Activated B cell treated with CpG ODN at 0.5 μM for 24 hours (primary cell): ENCODE measurements at places on chromosomes 3 and 15. TPM values are rescaled to one million over a fixed set of nuclear protein-coding genes. Genes with fewer than 3 reads are reported as not detected.

The PRICKLE2 gene
- total RNA-seq: 0.33 and 1.2 TPM in 2 replicates

The MON1A gene
- 6.3 and 7.1 TPM in 2 replicates for total RNA-seq

GRCh38 chr3:157261000-157261399 lies 101.1 kb upstream of the CCNL1 start:
- H3K27me3 ChIP-seq: no peaks in the 10 kb centered on the region
- H3K4me1 ChIP-seq: no peaks in the 10 kb centered on the region
- H3K4me3 ChIP-seq: no peak overlapping the region

DNA sequence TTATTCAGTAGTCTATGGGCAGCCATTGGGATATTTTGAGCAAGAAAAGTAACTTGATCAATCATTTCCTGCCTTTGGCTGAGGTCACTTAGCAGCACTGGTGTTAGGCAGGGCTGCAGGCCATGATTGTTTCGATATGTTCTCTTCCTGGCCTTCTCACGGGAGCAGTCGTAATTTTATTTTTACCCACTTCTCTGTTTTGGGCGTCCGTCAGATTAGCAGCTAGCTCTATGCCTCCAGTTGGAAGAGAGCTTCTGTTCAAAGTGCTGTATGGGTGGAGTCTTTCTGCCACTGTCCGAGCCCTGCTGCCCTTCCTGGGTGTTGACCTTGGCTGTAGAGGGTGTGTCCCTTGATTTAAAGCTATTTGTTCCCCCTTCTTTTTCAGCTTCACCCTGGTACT lies 123.4 kb upstream of the ROPN1 start:
- peaks cover 13% of the 10 kb centered on the region for H3K27me3 ChIP-seq
- no peak overlapping the region for H3K27ac ChIP-seq
- H3K36me3 ChIP-seq: no peaks in the 10 kb centered on the region

DNA sequence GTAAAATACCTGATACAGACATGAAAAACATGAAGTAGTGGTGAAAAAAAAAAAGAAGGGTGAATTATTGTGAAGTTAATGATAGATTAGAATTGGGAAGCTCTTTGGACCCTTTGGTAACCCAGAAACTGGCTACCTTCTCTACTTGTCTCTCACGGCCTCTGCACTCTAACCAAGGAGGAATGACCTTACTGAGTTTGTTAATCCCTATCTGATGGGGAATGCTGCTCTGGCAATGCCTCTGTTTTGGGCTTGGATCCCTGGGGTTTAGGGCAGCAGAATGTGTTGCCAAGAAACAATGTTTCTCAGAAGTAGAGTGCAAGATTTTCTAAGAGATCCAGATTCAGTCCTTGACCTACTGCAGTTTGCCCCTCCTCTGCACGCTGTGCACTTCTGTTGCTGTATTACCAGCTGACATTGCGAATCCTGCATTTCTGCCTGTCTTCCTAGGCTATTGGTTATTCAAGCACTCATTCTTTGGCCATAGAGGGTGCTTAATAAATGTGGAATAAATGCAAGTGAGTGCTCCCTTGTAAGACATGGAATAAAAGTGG lies 49.2 kb upstream of the MAP3K13 start:
- no peak for DNase-seq
- H3K27ac ChIP-seq: no peak overlapping the region
- H3K36me3 ChIP-seq: peaks cover 9% of the 10 kb centered on the region
- no peak overlapping the region for H3K4me3 ChIP-seq
- H3K27me3 ChIP-seq: peaks cover 2% of the 10 kb centered on the region
